ENCODE measurements at places on chromosomes 6 and 20.

GRCh38 chr20:48405909-48406308 is 421.9 kb downstream of the PREX1 start:
- DNase-seq, result peak; percentile 3

DNA sequence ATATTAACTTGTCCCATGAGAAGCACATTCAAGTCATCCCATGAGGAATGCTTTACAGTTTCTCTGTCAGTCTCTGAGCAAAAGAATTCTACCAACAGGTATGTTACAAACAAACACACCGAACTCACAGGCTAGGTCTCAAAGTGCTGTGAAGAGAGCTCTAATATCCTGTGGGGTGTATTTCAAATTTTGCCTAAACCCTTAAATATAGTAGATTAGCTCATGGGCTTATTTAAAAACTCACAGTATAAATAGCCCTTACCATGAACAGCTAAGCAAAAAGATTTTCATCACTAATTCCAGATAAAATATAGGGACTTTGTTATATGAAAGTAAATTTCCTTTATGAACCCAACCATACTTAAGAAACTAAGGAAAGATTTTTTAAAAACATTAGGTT is 77.8 kb downstream of the FILIP1 start:
- DNase-seq, result no peak

- DNase-seq, result peak; percentile 71
Measured at GRCh38 chr6:6680526-6680925, 92.0 kb downstream of the LY86 start.

- no peak for DNase-seq
Measured at GRCh38 chr20:52303281-52303950, 111.8 kb upstream of the ZFP64 start.

DNA sequence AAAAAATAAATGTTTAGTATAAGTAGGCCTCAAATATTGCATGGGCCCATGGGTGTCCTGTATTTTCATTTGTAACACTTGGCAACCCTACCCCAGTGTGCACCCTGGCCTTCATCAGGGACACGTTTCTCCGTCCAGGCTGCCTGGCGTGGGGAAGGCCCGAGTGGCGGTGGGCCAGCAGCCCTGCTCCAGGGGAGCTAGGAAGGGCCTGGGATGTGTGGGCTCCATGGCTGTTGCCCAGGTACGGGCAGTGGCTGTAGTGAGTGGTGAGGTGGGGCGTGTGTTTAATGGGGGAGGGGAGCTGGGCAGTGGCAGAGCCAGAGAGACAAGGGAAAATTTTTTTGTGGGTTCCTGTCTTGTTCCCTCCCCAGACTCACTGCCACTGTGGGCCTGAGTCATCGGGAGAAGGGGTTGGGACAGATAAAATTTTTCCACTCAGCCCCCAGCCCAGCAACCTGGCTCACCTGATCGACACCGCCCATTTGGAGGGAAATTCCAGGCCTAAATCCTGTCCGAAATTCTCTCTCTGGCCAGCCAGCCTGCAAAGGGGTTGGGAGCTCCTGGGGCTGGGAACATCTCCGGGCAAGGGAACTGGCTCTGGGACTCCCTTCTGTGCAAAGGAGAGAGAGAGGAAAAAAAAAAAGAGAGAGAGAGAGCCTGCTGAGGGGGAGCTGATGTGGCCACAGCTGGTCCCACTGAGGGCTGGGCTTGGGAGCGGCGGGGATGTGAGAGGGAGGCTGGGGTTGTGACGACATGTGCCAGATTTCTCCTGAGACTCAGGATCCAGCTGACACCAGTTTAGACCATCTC is 32.5 kb upstream of the VEGFA start:
- DNase-seq, result no peak

DNA sequence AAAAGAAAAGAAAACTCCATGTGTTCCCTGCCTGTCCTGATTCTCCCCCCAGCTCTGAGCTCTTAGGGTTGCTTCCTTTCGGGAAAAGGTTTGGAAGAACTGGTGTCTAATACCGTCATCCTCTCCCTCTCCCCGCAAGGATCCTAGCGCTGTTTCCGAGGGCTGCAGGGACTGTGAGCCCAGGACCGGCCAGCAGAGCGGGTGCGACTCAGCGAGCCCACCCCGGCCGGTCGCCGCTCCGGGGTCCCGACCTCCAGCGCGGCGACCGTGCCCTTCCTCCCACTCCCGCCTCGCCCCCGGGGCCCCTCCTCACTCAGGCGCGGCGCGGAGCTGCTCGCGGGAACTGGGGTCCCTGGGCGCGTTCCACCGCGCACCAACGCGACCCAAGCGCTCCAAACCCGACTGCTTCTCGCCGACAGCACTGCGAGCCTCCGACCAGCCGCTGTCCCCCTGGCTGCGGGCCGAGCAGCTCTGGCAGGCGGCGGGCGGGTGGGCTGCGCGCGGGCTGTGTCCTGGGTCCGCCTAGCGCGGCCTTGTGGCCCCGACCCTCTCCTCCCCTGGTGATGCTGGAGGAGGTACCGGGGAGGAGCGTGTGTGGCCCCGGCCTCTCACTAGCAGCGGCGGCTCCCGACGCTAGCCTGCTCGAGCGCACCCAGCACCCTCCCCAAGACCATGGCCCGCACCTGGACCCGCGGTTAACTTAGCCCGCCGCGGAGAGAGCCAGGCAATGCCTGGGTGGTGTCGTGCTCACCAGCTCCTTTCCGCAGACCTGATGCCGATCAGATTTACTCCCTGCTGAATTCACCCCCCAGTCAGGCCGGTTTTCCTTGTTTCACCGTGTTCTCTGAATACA is at the start of gene PLA2G7:
Gene PLA2G7 (minus strand): TSS at position 509 of the 853 bp plus-strand sequence. CDS start 12,484 bp downstream, outside the sequence.
- peak; percentile 91 for DNase-seq

GRCh38 chr20:57755609-57756008 is 45.8 kb upstream of the PMEPA1 start:
- no peak for DNase-seq

GRCh38 chr6:130980310-130981032 is 82.6 kb downstream of the EPB41L2 start:
- no peak for DNase-seq

DNA sequence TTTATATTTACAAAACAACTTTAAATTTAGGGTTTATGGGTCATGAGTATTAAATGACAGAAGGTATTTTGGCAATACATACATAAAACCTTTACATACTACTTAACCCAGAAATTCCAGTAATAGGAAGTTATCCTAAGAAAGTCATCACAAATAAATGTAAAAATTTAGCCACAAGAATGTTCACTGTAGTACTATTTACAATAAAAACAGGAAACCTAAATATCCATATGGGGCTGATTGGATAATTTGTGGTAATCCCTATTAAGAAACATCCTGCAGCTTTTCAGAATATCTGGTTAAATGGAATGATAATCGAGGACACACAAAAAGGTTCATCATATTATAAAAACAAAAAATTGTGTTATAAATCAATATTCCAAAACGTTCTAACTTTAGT is 44.4 kb downstream of the TRAM2 start:
- no peak for DNase-seq

GRCh38 chr6:156423829-156424228 is 353.3 kb upstream of the ARID1B start:
- no peak for DNase-seq

DNA sequence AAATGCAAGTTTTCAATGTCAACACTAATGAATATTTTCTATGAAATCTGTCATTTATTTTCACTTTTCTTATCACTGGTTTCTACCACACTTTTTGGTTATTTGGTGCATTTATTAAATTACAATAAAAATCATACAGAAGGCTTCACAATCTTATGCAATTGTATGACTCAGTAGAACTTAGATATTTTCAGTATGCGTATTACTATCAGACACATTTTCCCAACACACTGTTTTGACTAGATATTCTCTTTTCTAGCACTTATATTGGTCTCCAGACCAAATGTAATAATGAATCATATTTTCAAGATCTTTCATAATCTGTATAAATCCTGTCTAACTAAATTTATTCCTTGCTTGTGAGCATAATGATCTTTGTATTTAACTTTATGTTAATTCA is 74.1 kb downstream of the FAM83B start:
- no peak for DNase-seq
